Occipital lobe (tissue), 3 donors: ENCODE measurements at places on chromosomes 4 and X. TPM values are rescaled to one million over a fixed set of nuclear protein-coding genes. Genes with fewer than 3 reads are reported as not detected.
A peak's percentile ranks its signal among the peaks of the same experiment; 100 is the strongest.

DNA sequence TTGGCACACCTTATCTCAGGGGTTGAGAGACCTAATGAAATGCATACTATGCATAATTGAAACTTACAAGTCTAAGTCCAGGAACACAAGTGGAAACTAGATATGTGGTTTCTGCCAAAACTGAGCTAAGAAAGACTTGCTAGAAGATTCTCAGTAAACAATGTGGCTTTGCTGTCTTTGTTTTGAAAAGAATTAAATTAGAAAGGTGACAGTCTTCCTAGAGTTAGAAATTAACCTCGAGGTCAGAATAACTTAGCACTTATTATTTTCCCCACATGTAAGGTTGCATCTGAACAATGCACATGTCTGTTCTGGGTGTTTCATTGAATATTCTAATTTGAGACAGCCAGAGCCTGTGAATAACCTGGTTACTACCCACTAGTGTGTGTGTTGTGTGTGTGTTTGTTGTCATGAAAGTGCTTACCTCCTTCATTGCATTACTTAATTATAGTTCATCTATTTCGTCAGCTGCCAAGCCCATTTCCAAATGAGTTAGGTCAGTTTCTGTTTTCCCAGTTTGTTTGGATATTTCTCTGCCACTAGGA, 1.5 kb downstream of the EREG start:
- DNase-seq, result no peak

DNA sequence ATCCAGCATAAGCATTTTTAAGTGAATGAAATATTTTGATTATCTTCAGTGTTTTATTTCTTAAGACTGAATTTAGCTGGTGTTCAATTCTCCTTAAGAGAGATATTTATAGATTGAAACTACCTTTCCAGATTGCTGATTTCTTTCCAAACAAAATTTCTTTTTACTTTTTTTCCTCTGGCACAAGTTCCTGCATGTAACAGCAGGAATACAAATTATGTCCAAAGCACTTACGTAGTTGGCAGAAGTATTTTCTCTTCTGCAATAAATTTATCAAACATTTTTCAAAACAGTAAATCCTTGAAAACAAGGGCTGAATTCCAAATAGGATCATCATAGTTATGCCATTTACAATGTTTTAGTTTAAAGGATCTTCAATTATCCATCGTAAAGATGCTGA, 412.6 kb downstream of the IQCM start:
- DNase-seq, result no peak

GRCh38 chrX:31272472-31272775, 200.6 kb upstream of the FTHL17 start:
- DNase-seq, result no peak

- no peak for DNase-seq
Observed at GRCh38 chr4:145423017-145423708, 58.5 kb upstream of the SMAD1 start.

DNA sequence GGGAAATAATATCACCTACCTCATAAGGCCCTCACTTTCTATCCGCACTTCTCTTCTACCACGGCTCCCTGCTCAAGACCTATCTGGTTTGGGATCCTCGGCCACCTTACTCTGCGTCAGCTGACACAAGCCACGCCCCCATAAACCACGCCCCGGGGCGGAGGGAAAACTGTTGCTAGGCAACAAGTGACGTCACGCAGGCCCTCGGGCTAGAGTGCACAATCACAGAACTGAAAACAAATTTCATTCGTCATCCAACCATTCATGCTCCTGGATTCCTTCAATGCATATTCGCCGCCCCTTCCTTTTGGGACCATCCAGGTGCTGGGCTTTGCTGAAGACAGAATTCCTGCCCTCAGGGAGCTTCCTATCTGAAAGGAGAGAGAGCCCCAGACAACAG, 66.3 kb downstream of the SMC1A start:
- no peak for DNase-seq

GRCh38 chr4:85681221-85681657, 206.3 kb downstream of the ARHGAP24 start:
- DNase-seq, result peak; percentile 11

GRCh38 chrX:43633081-43633480, 23.0 kb upstream of the MAOA start:
- DNase-seq, result no peak

DNA sequence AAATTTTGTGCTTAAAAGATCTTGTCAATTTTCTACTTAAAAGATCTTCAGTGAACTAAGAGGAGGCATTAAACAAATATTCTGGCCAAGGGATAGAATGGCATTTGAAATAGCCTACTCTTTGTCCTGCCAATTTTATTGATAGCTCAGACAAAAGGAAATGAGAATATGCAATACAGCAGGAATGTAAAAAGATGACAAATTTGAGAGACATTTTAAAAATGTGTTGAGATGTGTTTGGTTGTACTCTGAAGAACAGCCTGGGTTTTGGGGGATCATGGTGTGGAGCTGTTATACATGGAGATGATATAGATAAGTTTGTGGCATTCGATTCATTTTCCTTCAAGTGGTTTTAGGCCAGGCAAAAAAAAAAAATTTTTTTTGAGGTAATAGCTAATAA, 11.6 kb upstream of the MAD2L1 start:
- DNase-seq, result no peak

- no peak for DNase-seq
Observed at GRCh38 chrX:150602743-150603142, 34.3 kb downstream of the MTM1 start.

- no peak for DNase-seq
Observed at GRCh38 chrX:6026980-6027379, 201.7 kb downstream of the NLGN4X start.

DNA sequence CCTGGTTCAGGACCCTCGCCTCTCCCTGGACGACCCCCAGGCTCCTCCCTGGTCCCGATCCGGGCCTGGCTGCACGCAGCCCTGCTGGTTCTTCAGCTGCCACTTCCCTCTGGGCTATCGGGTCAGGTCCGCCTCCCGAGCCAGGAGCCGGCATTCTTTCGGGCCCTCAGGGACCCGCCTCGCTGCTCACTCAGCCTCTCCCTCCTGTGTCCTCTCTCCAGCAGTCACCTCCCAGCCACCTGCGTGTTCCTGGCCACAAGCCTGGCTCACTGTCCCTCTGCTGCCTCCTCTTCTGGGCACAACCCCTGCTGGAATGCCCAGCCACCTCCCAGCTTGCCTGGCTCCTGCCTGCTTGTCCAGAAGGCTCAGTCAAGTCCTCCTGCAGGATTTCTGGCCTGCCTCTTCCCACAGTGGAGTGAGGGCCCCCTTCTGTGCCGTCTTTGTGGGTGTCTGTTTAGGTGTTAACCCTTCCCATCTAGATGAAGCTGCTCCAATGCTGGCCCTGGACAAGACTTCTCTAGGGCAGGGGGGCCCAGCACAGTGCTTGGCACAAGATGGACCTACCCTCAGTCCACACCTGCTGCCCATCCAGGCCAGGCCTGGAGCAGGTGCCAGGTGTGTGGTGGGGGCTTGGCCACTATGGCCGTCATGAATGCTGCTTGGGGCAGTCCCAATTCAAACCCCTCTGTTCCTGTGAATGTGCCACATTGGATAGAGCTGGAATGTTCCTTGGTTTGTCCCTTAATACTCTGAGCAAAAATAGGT, 2.2 kb downstream of the WFS1 start:
- no peak for DNase-seq

DNA sequence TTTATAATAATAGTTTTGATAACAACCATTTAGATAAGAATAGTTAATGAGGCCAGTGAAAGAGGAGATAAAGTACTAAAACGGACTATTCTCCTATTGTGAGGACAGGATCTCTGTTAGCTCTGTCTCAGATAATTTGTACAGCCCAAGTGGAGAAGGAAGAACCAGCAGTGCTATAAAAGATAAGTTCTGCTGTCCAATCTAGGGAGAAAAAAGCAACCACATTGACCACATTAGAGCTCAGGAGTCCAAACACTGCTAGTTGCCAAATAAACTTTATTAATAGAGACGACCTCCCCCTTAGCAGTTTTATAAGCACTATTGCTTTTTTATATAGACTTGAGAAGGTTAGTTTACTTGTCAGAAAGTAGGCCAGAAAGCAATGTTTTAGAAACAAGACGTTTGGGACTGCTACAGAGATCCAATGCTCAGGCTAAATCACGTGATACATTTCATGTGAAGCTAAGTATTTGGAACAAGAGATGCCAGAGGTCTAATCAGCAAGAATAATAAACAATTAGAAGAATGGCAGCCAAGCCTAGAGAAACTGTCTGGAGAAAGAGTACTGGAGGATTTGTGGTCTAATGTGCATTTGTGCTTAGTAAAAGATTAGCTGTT, 15.9 kb downstream of the IL15 start:
- no peak for DNase-seq

DNA sequence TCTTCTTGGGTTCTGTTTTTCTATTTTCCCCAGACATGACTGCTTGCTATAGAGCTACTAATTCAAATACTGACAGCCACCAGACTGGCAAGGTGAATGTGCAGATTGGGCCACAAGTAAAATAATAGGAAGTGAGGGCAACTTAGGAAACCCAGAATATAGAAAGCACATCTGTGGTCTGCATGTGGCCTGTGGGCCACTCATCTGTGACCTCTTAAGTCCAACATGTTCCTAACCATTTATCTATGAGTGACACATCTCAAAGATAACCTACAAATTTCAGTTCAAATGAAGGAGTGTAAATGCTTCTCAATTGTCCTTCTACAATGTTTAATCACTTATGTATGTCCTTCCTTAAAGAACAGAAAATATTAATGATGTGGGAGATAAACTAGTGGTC, 128.9 kb downstream of the REELD1 start:
- DNase-seq, result no peak

DNA sequence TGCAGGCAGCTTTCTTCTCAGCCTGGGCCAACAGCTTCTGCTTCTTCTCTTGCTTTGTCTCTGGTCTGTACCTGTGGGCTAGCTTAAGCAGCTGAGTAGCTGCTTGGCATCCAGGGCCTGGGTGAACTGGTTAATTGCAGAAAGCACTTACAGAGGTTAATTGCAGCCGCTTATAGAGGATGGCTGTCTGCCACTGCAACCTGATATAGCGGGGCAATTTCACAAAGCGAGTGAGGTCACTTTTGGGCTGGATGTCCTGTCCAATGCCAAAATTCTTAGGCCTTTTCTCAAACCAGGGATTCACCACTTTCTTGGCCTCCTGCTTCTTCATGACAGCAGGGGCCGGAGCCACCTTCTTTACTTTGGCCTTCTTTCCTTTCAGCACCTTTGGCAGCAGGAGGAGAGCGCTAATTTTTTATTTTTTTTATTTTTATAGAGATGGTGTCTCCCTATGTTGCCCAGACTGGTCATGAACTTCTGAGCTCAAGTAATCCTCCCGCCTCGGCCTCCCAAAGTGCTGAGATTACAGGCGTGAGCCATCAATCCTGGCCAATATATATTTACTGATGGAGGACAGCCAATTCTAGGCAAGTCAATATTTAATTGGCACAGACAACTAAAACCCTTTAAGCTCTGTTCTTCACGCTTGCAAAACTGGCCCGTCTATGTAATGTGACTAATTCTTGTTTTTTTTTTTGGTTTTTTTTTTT, 61.0 kb downstream of the ENOPH1 start:
- DNase-seq, result no peak

DNA sequence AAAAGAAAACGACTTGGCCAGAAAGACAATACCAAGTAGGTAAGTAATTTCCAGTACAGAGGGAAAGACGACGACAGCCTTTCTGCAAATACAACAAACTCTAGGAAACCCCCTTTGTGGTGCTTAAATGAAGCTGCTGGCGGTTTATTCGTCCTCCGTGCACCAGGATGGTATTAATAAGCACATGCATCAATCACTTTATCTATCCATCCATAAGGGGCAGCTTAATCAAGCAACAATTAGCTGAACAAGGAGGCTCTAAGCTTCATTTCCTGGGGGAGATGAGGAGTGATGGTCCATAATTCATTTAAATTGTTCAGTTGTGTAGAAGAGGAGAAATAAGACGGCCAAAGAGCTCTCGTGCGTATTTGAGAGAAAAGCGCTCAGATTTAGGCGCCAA, 26.2 kb downstream of the IRF2 start:
- no peak for DNase-seq

DNA sequence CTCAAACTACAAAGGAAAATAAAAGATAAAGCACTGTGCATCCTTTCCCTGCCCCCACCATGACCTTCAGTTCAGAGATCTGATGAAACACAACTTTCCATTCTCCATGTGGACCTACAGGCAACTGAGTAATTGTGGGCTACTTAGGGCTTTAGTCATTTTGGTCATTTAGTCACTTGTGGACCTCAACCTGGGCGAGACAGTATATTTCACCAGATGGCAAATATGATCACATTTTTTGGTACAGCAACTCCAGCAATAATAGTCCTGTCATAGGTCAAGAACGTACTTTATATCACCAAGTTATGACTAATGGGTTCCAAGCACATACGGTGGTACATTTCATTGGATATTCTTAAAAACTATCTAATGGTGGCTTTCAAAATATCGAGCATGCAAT, 141.2 kb downstream of the PDGFC start:
- DNase-seq, result no peak

DNA sequence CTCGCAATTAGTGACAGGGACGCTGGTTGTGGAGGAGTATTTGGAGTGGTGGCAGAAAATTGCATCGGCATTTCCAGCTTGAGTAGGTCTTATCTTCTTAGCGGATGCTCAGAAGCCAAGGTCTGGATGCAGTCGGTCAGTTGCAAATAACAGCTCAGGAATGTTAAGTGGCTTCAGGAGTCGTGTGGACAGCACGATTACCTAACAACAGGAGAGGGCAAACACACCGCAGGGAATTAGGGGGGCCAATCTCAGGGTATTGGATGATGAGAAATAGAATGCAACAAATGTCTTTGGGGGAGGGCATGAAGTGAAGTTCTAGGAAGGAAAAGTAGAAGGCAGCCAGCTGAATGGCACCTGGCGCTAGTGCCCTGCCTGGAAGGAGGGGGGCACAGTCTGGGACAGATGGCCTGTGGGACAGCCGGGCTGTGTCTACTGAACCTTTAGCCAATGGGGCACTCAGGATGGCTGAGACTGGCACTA, 11.8 kb downstream of the RASL11B start:
- DNase-seq, result no peak

- no peak for DNase-seq
Observed at GRCh38 chr4:126955292-126956183, 677.2 kb upstream of the INTU start.

- no peak for DNase-seq
Observed at GRCh38 chr4:55864577-55865223, 11.3 kb downstream of the EXOC1 start.

GRCh38 chr4:162360369-162361149, 196.8 kb upstream of the FSTL5 start:
- DNase-seq, result no peak

PAGE2 gene
- total RNA-seq, result not detected

TRAM1L1 gene
- total RNA-seq, result 37.1 TPM

FRAS1 gene
- 7.0 TPM for total RNA-seq

TEX13C gene
- under 0.01 TPM for total RNA-seq

NRK gene
- total RNA-seq, result 0.31 TPM

GATA1 gene
- total RNA-seq, result 0.31 TPM

LRCH2 gene
- 58.2 TPM for total RNA-seq
